Panc1 (cell line): ENCODE measurements at places on chromosomes 16 and 17.

- DNase-seq = no peak
These were observed 26.9 kb downstream of the RGS9 start for GRCh38 chr17:65163990-65164495.

- no peak for DNase-seq
These were observed 9.4 kb downstream of the CETP start for GRCh38 chr16:56970934-56971767.

- DNase-seq = no peak
These were observed 3.5 kb upstream of the RAB37 start for GRCh38 chr17:74733365-74734122.

GRCh38 chr16:27991876-27992275 is 71.6 kb downstream of the GSG1L start:
- no peak for DNase-seq

DNA sequence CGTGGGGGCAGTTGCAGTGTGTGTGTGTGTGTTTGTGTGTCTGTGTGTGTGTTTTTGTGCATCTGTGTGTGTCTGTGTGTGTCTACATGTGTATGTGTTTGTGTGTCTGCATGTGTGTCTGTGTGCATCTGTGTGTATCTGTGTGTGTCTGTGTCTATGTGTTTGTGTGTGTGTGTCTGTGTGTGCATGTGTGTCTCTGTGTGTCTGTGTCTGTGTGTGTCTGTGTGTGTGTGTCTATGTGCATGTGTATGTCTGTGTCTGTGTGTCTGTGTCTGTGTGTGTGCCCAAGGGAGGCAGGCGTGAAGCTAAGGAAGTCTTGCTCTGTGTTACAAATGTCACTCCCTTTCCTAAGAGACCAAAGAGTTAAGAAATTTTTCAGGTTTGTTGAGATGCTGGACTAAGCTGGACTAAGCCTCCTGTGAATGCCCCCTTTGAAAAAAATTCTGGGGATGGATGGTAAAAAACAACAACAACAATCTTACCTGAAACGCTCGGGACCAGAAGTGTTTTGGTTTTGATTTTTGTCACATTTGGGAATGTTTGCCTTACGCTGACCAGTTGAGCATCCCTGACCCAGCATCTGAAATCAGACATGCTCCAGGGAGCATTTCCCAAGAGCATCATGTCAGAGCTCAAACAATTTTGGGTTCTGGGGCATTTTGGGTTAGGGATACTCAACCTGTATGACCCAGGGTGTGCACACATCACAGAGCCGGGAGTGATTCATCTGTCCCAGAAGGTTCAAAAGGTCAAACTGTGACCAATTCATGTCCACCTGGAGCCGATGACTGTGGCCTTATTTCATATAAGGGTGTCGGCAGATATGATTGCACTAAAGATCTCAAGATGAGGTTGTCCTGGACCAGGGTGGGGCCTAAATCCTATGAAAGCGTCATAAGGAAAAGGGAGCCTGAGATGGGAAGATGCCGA is 48.6 kb upstream of the ZNF469 start:
- no peak for DNase-seq

GRCh38 chr17:59238906-59239305 is 18.6 kb downstream of the GDPD1 start:
- DNase-seq = no peak

GRCh38 chr17:7588553-7589203 is 1.2 kb downstream of the SOX15 start:
- no peak for DNase-seq

- no peak for DNase-seq
These were observed 161.4 kb downstream of the SDK2 start for GRCh38 chr17:73482894-73483293.

GRCh38 chr17:82000803-82001570 is 21.7 kb downstream of the CENPX start:
- DNase-seq = no peak

DNA sequence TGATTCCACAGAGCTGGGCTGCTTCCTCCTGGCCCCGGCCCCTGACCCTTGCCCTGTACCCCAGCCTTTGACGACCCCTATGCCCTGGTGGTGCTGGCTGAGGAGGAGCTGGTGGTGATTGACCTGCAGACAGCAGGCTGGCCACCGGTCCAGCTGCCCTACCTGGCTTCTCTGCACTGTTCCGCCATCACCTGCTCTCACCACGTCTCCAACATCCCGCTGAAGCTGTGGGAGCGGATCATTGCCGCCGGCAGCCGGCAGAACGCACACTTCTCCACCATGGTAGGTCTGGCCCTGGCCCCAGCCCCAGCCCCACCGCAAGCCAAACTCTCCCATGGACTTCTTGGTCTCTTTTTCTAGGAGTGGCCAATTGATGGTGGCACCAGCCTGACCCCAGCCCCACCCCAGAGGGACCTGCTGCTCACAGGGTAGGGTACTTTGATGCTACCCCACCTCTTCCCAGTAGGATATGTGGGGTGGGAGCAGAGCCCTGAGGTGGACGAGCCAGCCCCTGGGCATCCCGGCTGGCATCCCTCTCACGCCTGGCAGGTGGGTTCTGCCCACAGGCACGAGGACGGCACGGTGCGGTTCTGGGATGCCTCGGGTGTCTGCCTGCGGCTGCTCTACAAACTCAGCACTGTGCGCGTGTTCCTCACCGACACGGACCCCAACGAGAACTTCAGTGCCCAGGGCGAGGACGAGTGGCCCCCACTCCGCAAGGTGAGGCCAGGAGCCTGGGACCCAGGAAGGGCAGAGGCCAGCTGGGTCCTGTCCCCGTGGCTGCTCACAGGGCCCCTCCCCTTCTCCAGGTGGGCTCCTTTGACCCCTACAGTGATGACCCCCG is 19.0 kb upstream of the MYO15B start:
- DNase-seq = no peak

- DNase-seq = no peak
These were observed 20.5 kb downstream of the XYLT1 start for GRCh38 chr16:17450291-17450690.

- DNase-seq = peak; percentile 43
These were observed 161.2 kb upstream of the IRX3 start for GRCh38 chr16:54447576-54448440.

GRCh38 chr16:73714976-73715375 is 581.6 kb upstream of the PSMD7 start:
- DNase-seq = no peak

- DNase-seq = peak; percentile 98
These were observed 17.8 kb upstream of the TMEM219 start for GRCh38 chr16:29943846-29944799.

DNA sequence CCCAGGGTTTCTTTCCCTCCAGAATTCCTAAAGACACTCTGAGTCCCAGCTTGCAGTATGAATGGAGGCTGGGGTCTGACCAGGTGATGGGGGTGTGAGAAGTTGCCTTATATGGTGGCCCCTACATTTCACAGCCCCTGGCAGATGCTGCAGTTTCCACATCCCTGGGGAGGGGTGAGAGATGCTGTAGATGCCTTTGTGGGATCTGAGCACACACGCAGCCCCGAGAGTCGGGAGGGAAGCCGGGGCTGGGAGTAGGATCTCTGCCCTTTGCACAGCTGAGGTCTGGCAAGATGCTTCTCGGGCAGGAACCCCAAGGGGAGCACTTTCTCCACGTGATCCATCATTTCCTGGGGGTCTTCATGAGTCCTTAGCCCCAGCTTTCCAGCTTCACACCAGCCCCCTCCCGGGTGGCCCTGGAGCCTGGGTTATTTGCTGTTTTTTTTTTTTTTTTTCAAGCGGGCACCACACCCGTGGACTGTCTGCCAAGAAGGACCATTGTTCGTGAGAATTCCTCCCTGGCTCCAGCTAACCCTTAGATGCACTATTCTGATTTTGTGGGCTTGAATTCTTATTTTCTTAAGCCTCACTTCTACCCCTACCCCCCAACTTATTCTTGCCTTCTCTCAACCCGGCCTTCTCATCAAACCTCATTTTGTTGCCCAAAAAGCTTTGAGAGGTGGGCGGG is 50.6 kb downstream of the NTN1 start:
- DNase-seq = no peak

DNA sequence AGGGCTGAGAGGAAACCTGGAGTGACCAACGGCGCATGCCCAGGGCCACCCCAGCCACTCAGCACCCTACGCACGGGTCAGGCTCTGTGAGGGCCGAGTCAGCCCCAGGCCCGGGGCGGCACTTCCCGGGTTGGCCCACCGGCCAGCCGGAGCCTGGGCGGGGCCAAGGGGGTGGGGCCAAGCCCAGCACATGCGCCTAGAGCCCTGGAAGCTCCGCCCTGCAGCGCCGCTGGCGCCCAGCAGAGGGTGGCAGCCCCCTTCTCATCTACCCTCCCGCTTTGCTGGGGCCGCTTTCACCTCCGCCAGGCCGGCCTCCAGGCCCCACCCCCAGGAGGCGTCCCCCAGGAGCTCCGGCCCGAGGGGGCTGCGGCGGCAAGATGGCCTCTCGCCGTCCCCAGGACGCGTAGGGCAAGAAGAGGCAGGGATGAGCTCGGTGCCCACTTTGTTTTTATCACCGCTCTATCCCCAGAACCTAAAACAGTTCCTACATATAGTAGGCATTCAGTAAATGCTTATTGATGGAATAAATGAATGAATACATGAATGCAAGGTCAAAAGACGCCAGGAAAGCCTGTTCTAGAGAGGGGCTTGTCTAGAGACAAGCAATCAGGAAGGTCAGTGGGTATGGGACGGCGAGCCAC is 31.3 kb downstream of the MYO18A start:
- peak; percentile 63 for DNase-seq

DNA sequence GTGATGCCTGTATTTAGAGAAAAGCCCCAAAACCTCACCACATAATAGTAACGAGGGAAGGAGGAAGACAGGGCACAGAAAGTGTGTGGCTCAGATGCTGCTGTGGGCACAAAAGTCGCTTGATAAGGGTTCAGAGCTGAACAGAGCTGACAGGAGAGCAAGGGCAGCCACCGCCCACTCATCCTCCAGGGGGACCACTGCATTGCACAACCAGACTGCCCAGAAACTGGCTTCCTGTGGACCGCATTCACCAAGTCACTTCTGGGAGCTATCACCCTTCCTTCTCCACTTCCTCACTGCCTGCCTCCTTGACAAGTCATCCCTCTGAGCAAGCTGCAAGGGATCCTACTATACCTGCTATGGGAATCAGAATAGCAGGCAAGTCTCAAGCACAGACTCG is 512.4 kb upstream of the CDH11 start:
- no peak for DNase-seq

DNA sequence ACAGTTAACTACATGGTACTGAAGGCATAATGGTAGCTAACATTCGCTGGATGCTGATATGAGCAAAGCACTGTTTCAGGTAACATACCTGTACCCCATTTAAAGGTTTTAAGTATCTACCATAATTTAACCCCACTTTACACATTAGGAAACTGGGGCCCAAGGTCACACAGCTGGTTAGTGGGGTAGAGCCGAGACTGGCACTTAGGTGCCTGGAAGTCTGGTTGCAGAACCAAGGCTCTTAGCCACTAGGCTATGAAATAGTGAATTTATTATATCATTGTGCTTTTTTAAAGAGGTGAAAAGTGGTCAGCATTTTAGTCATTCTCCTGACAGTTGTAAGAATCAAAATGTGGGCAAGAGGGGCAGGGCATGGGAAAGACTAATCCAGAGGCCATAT is 25.2 kb downstream of the SIAH1 start:
- no peak for DNase-seq

DNA sequence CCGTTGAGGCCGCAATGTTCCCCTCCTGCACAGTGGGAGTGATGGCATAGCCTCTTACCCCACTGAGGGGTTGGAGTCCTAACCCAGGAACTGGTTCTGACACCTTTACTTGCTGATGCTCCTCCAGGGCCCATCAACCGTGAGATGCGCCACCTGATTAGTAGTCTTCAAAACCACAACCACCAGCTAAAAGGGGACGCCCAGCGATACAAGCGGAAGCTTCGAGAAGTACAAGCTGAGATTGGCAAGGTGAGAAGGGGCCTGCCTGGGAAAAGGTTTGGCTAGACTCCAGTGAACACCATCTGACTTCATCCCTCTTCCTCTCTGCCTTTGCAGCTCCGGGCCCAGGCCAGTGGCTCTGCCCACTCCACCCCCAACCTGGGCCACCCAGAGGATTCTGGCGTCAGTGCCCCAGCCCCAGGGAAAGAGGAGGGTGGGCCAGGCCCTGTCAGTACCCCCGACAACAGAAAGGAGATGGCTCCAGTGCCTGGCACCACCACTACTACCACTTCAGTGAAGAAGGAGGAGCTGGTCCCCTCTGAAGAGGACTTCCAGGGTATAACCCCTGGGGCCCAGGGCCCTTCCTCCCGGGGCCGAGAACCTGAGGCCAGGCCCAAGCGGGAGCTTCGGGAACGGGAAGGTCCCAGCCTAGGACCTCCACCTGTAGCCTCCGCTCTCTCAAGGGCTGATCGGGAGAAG is 5.8 kb downstream of the RNF40 start:
- DNase-seq = no peak

GRCh38 chr16:15487336-15488284 is 53.2 kb downstream of the BMERB1 start:
- no peak for DNase-seq

- DNase-seq = no peak
These were observed 468 bp downstream of the IL4R start for GRCh38 chr16:27314161-27314723.

DNA sequence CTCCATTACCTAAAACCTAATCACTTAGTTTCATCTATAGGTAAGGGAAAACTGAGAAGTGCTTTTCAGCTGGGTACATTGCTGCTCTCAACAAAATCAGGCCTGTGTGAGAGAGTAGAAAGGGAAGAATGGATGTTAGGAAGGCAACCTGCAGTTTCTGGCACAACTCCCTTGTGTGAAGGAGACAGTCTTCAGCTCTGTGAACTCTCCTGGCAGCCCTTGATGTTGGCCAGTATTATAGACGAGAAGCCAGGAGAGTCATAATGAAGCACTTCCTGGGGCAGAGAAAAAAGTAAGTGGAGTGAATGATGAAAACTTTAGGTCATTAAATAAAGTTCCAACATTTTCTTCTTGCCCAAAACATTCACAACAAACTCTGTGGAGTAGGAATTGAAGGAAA is 260.1 kb downstream of the IRX3 start:
- no peak for DNase-seq

GRCh38 chr16:88970539-88971065 is 6.4 kb downstream of the CBFA2T3 start:
- no peak for DNase-seq

GRCh38 chr16:89953671-89954406 is 5.3 kb downstream of the DEF8 start:
- no peak for DNase-seq

- no peak for DNase-seq
These were observed 50.8 kb upstream of the MAF start for GRCh38 chr16:79651363-79651762.

- DNase-seq = no peak
These were observed 3.3 kb downstream of the PGS1 start for GRCh38 chr17:78381601-78382232.

DNA sequence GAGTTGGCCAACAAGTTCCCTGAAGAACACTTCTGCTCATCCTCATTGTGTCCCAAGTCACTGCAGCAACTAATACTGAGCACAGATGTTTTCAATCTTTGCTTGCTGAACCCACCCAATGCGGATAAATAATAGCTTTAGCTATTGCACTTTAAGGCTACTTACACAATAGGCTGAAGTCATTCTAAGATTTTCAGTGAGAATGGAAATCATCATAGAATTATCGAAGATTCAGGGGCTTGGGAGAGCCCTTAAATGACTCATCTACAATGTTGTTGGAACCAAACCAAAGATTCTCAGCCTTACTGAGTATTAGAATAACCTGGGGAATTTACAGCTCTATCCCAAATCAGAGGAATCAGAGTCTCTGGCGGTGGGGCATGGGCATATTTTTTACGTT is 51.2 kb downstream of the SYCE1L start:
- DNase-seq = no peak

- DNase-seq = peak; percentile 30
These were observed 9.2 kb downstream of the PIGQ start for GRCh38 chr16:578870-579405.

GRCh38 chr17:82296511-82297279 is 20.7 kb downstream of the CD7 start:
- DNase-seq = no peak

GRCh38 chr17:70060415-70060814 is 14.6 kb upstream of the KCNJ16 start:
- DNase-seq = no peak
